ENCODE measurements at places on chromosomes 1 and 21.

DNA sequence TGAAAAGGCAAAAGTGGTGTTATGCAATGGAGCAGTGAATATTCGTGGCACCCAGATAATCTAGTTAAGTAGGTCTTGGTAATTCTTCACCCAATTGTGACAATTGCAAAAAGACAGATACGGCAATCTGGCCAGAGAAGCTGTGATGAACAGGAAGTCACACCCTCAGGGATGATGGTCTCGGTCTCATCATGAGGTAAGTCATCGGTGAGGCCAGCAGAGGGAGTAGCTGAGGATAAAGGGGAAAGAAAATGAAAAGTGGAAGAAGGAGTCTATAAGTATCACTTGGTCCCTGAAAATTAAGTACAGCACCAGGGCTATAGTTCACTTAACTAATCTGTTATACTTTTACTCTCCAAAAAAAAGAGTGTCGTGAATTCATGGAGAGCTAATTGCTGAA, 258.8 kb upstream of the NCAM2 start:
- DNase-seq, result no peak

GRCh38 chr1:200364091-200364759, 45.6 kb downstream of the ZNF281 start:
- no peak for DNase-seq

GRCh38 chr1:103327054-103327719, 198.3 kb upstream of the RNPC3 start:
- DNase-seq, result no peak

DNA sequence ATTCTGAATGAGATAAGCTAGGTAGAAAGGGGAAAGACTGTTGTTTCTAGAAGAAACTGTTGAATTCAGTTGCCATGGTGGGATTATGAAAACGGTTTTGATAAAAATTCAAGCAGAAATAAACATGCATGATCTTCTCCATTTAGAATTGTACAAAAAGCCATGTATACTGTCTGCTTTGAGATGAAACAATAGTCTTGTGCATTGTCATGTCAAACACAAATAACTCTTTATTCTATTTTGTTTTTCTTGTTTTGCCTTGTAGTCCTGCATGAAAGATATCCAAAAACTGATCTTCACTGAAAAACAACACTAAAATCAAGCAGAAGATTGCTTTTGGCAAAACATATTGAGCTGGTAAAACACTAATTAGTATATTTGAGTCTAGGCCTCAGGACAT, 659.9 kb downstream of the LTN1 start:
- no peak for DNase-seq

DNA sequence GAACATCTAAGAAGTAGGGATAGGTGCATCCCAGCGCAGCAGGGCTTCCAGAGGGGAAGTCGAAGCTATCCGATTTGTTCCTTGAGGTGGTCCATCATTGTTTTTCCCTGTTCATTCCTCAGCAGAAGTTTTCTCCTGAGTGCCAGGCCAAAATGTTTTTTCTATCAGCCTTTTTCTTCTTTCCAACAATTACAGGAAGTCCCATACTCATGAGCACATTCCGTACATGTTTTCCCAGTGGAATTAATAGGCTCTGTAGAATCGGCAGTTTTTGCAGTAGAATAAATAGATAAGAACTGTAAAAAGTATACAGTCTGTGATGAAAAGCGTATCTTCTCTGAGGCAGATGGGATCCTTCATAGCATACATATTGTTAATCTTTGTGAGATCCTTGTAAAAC, 24.8 kb downstream of the CD101 start:
- DNase-seq, result no peak

DNA sequence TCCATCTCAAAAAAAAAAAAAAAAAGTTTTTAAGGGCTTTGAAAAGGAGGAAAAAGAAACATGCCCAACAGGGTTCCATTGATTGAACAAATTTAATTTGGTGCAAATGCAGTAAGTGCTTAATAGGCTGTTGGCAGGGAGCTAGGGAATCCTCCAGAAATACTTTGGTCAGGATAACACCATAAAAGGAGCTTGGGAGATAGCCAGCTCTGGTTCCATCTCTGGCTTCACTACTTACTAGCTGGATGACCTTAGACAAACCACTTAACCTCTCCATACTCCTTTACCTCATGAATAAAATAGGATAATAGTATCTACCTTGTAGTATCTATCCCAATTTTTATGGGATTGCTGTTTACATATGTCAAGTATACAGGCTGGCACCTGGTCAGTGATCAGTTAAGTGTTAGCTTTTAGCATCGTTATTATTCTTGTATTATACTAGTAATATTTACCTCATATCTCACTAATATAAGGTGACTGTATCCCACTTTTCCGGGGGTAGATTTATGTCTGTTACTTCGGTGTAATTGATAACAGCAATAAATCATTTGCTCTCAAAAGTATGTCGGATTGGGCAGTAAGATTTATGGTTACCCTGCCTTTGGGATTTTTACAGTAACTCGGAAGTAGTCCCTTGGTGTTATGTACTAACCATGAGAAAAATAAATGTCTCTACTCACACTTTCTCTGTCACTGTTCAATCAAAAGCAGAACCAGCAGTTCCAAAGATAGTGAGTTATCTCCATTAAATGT, 36.4 kb downstream of the BTG3 start:
- no peak for DNase-seq

GRCh38 chr1:30327370-30328099, 395.9 kb downstream of the MATN1 start:
- DNase-seq, result no peak

- DNase-seq, result no peak
Measured at GRCh38 chr21:45015469-45015860, 58.9 kb upstream of the ADARB1 start.
